ENCODE measurements at places on chromosomes 11 and 22.
A peak's percentile ranks its signal among the peaks of the same experiment; 100 is the strongest.

DNA sequence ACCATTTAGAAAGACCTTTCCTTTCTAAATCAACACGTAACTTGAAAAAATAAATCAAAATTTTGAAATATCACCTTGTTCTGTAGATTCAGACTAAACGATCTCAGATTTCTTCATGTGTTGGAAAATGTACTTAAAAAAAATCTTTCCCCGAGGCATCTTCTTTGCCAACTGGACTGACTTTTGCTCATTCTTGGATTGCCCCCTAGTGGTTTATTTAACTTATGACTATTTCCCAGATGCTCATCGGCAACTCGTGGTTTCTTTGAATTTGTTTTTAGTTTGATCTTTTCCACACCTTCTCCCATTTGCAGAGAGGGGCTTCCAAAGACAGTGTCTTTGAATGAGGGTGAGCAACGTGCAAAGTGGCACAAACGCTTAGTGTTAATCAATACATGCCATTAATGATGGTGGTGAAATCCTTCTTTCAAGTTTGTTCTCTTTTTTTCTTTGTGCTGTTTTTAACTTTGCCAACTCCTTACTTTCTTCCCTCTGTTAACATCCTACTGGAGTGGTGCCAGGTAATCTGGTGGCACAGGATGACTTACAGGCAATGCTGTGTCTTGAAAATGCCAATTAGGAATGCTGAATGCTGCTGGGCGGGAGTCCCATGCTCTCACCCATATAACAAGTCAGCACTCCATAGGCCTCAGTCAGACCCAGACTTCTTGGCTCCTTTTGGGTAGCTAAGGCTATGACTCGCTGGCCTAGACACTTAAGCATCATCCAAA lies 18.3 kb downstream of the PRSS23 start:
- peak; percentile 87 for DNase-seq

DNA sequence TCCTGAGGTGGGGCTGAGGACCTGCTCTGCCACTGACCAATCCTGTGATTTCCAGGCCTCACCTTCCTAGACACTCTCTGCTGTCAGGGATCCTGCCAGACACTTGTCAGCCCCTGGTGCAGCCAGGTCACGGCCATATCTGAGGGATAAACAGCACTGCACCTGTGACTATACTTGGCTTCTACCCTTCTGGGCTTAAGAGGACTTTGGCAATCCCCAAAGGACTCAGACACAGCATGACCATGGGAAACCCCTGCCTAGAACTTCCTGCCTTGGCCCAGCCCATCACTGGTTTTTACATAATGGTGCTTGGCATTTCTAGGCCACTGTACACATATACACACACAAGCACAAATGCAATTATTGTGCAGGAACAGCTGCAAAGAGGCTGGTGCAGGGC lies 11.6 kb upstream of the OLFML1 start:
- no peak for DNase-seq

DNA sequence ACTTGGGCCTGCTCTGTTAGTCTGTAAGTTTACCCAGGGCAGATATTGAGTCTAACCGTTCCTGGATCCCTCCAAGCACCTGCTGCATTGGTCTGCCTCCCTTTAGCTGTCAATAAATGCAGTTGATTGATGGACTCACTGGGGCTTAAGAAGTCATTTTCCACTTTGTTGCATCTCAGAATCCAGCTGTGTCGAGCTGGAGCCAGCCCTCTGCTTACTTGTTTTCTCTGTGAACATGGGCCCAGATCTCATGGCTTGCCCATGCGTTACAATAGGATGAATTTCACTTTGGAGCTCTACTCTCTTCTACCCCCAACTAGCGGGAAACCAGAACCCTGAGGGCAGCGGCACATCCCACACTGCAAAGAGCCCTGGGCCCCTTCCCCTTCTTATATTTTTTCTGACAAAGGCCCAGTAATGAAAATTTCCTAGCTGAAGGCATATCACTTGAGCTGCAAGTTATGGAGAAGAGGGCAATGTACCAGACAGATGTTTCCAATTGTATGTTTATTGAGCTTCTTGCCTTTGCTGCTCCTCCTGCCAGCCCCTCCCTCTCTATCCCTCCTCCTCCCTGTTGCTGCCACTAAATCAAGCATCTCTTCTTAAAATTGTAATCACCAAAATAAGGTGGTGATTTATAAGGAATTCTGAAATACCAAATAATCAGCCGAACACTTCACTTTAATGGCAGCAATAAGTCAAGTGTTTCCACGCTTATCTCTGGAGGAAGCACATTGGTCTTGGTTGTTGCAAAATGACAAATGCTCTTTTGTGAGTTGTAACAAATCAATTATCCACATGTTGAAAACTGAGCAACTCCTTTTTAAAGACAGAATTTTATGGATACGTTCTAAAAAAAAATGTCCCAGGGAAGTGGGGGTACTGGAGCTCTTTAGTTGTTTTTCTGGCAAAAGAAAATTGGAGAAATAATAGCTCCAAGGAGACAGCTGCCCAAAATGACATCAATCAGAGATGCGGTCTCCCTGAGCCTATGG lies 212.3 kb upstream of the ZBED5 start:
- DNase-seq, result no peak

DNA sequence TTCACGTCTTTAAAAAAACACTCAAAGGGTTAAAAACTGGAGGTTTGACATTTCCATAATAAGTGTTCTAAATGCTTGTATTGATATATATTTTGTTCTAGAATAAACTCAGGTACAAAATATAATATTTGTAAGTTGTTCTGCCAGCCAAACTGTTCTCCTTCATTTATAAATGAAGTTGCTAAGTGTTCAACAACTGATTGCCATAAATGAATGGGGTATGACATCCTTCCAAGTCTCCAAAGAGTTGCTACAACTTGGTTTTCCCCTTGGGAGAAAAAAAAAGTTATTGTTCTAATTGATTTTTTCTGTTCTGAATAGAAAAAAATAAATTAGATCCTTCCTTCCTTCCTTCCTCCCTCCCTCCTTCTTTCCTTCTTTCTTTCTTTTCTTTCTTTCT lies 65.4 kb upstream of the BLID start:
- no peak for DNase-seq

- no peak for DNase-seq
Measured at GRCh38 chr22:48629631-48630432, 1197.8 kb downstream of the BRD1 start.

DNA sequence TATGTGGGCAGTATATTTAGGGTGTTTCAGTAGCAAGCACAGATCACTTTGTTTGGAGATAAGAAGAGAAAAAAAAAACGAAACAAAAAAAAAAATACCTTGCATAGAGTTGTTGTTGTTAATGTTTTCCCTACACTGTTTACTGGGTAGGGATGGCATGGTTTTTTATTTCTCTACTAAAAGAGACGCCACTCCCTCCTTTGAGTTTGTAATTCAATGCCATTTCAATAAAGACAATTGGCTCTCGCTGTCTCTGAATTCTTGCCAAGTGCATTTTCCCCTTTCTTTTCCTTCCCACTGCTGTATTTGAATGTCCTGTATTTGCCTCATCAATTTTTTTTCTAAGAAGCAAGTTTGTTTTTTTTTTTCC lies 213.9 kb upstream of the UBASH3B start:
- DNase-seq, result no peak

GRCh38 chr11:106473089-106473722 lies 395.7 kb downstream of the AASDHPPT start:
- no peak for DNase-seq

DNA sequence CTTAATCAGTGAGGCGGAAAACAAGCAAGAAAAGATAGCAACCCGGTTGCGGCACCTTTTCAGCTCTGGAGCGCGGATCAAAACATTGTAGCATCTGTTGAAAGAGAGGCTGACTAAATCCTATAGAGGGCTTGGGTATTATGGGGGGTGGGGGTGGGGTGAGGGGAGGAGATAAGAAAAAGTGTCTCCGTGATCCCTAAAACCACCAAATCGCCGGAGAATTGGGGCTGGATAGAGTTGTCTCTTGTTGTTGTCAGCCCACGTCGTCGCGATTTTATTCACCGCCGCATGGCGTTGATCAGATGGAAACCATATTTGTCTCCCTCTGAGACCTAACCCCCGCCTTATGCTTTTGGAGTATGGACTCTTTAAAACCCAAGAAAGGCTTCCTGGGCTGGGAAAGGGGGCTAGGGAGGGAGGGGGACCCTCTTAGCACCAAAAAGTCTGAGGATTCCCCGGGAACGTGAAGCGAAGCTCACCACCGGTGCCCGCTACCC lies 13.0 kb downstream of the PAX6 start:
- DNase-seq, result no peak

- DNase-seq, result no peak
Measured at GRCh38 chr11:17792161-17792560, 57.6 kb downstream of the KCNC1 start.

- no peak for DNase-seq
Measured at GRCh38 chr11:35289821-35290220, 129.5 kb downstream of the SLC1A2 start.

DNA sequence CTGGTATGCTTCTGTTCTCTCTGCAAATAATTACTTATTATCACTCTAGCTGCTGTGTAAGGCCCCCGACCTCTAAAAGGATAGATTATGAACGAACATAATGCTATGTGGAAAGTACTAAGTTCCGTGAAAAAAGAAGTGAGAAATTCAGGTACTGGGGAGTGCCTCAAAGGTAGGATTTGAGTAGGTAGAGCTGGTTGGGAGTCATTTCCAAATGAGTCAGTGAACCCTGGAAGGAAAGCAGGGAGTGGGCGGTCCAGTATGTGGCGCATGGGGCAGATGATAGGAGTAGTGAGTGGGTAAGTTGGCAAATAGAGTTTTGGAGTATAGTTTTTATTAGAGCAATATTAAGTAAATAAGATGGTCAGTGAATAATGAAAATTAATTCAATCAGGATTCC lies 2.4 kb downstream of the ZC3H12C start:
- peak; percentile 54 for DNase-seq

GRCh38 chr11:64342869-64343745 lies 3.1 kb downstream of the CCDC88B start:
- DNase-seq, result no peak

DNA sequence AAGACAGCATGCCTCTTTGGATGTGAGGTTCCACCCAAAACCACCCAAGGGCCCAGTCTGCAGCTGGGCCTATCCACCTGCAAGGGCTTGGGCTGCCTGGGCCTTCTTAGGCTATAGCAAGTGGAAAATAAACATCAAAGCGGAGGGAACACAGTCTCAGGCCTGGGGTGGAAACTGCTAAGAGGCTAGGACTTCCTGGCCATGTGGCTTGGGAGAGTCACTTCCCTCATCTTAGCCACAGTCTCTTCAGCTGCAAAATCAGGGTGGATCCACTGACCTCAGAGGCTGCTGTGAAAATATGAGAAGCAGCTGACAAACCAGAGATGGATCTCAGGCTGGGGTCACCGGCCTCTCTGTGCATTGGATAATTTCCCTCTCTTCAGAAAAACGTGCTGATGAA lies 30.6 kb upstream of the TFIP11 start:
- DNase-seq, result peak; percentile 68

DNA sequence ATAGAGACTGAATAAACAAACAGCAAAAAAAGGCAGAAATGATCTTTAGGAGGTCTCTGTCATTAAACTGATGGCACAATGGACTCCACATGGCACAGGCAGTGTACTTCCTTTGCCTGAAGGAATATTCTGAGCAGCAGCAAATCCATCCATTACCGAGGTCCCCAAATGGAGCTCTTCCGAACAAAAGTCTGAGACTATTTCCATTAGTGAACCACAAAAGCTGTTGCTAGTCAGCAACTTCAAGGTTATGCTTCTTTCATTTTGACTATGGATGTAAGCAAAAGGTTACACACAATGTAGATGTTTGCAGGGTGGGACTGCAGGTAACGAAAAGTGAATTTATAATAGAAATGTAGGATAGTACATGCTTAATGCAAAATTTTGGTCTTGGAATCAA lies 14.5 kb downstream of the NARS2 start:
- no peak for DNase-seq

GRCh38 chr11:121134741-121135312 lies 33.8 kb downstream of the TECTA start:
- DNase-seq, result no peak

GRCh38 chr11:33624083-33624482 lies 76.5 kb downstream of the C11orf91 start:
- peak; percentile 17 for DNase-seq

DNA sequence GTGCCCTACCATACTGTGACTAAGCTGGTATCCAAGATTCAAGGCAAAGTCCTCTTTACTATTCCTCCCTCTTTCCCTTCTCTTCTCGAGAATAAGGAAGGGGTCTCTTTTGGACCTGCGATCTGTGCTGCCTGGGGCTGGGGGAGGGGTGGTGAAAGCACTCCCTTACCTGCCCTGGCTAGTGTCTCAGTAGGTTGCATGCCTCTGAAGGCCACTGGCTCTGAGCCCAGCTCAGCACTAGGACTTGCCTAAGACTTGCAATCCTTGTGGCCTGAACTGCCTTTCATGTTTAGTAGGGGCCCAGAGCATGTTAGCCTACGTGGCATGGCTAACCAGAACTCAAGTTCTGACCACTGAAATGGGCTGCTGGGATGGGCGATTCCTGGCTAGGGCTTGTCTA lies 13.0 kb upstream of the REXO2 start:
- DNase-seq, result no peak

- no peak for DNase-seq
Measured at GRCh38 chr11:1782831-1783724, 19.4 kb upstream of the CTSD start.

GRCh38 chr11:117045196-117045595 lies 53.0 kb downstream of the SIK3 start:
- DNase-seq, result no peak

DNA sequence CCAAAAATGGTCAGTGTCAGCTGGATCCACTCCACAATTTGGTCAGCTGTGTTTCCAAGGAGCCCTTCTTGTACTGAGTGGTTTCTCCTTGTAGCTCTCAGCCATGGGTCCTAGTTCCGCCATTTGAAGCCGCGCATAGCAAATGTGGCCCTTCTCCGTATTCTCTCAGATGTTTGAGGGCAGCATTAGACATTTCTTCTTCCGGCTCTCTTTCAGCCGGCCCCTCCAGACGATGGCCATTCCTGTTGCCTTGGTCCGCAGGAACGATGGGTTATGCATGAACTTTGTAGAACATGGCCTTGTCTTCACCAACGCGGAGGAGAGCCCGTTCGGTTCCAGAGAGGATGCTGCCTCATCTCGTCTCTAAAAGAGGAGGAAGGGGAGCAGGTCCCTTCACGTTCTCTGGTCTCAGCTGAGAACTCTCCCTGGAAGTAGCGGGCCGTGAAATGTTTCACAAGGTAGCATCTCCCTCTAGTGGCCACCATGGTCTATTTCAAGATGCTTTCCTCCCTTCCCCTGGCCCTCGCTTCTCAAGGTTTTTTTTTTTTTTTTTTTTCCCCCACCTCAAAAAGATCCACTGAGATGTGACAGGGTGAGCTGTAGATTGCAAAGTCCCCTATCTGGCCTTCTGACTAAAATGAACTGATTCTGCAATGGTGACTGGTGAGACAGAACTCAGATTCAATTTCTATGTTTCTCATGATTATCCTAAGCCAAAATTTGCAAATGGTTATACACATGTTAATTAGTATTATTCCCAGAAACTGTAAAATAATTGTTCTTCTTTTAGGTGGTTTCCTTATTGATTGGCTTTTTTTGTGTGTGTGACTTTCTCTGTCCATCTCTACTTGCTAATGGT lies 19.8 kb upstream of the PLET1 start:
- peak; percentile 95 for DNase-seq
